ENCODE measurements at places on chromosomes 7 and 10. TPM values are rescaled to one million over a fixed set of nuclear protein-coding genes. Genes with fewer than 3 reads are reported as not detected.

Gene HTR5A
- not detected for total RNA-seq

Gene ADAM22
- 3.4 TPM for total RNA-seq

Gene COX19
- total RNA-seq, result 14.3 TPM

Gene HOXA7
- 4.3 TPM for total RNA-seq

Gene SEMA3A
- 25.0 TPM for total RNA-seq

Gene PDE6C
- total RNA-seq, result not detected

Gene TBX20
- total RNA-seq, result not detected

Gene SUN1
- 239 TPM for total RNA-seq

Gene CAV1
- 506 TPM for total RNA-seq

Gene FEZF1
- total RNA-seq, result not detected

Gene CH25H
- total RNA-seq, result 1.8 TPM

Gene TMEM229A
- total RNA-seq, result not detected

Gene HMX3
- total RNA-seq, result not detected

Gene CAMK1D
- total RNA-seq, result 17.0 TPM

Gene NEUROG3
- not detected for total RNA-seq

Gene SERPINE1
- total RNA-seq, result 25.5 TPM

Gene RSPH10B2
- total RNA-seq, result not detected

Gene TMEM248
- total RNA-seq, result 77.1 TPM

Gene GPC2
- total RNA-seq, result 2.7 TPM

Gene ADRB1
- 0.34 TPM for total RNA-seq

Gene ZNF736
- 14.7 TPM for total RNA-seq

Gene WEE2
- total RNA-seq, result not detected

Gene ADAP1
- total RNA-seq, result 10.1 TPM

Gene NPY4R
- total RNA-seq, result not detected

Gene FAM25G
- total RNA-seq, result not detected

Gene WNT8B
- total RNA-seq, result not detected

Gene INMT
- total RNA-seq, result 30.1 TPM

Gene PTPN20
- total RNA-seq, result 4.2 TPM

Gene LDB3
- 1.3 TPM for total RNA-seq

Gene DPP6
- not detected for total RNA-seq

Gene UFSP1
- 6.0 TPM for total RNA-seq

Gene ZNF282
- 5.7 TPM for total RNA-seq

Gene FAS
- 24.5 TPM for total RNA-seq

Gene AMZ1
- 0.19 TPM for total RNA-seq

Gene CYP3A5
- total RNA-seq, result 191 TPM

Gene CARD11
- total RNA-seq, result 0.88 TPM

Gene BEND7
- 19.8 TPM for total RNA-seq

Gene MMD2
- not detected for total RNA-seq
